ENCODE measurements at places on chromosomes 6 and 20.

- DNase-seq = no peak
These were observed 416.5 kb upstream of the PLCB4 start for GRCh38 chr20:8652396-8652795.

DNA sequence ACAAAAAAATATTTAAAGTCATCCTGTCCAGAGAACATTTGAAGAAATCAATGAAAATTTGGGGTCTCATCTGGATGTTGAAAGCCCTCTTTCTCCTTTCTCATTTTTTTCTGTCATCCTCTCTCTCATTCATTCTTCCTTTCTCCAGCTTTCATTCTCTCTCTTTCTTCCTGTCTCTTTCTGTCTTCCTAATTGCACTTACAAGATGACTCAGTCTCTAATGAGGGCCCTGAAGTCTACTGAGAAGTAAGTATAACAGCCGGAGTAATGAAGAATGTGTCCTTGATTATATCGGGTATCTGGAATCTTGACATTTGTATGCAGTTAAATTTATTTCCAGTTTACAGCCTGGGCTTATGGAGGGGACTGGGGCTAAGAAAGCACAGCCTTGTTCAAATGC, 232.2 kb upstream of the SULF2 start:
- no peak for DNase-seq

DNA sequence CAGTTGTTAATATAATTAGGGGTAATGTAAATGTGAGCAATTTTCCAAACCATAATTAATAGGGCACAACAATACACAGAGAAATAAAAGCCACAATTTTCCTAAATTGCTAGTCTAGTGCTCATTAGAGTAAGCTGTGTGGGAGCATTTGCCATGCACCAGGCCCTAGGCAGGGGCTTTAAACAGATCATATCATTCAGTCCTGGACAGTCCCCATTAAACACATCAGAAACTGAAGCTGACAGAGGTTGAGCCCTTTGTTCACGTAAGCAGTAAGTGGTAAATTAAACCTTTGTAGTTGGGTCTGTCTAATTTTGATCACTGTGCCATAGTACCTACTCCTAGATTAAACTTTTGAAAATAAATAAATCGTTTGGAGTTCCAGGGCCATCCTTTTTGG, 931.1 kb downstream of the C6orf118 start:
- DNase-seq = no peak

DNA sequence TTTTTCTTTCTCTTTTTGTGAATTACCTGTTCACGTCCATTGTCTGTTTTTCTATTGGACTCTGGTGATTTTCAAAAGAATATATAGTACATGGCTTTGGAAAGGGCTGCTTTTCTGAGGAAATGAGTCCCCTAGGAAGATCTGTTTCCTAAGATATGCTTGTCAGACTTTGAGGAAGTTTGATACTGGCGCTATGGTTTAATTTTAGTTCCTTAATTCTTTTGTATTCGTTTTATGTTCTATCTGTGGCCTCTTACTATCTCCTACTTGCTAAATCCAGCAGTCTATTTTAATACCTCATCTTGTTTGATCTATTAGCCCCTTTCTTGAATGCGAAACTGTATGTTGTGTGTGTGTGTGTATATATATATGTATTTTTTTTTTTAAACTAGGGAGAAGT, 101.9 kb downstream of the LIN28B start:
- DNase-seq = no peak

- DNase-seq = no peak
These were observed 32.2 kb upstream of the CHD6 start for GRCh38 chr20:41650231-41650948.

GRCh38 chr20:36644032-36644705, 1.8 kb downstream of the SLA2 start:
- DNase-seq = peak; percentile 57

DNA sequence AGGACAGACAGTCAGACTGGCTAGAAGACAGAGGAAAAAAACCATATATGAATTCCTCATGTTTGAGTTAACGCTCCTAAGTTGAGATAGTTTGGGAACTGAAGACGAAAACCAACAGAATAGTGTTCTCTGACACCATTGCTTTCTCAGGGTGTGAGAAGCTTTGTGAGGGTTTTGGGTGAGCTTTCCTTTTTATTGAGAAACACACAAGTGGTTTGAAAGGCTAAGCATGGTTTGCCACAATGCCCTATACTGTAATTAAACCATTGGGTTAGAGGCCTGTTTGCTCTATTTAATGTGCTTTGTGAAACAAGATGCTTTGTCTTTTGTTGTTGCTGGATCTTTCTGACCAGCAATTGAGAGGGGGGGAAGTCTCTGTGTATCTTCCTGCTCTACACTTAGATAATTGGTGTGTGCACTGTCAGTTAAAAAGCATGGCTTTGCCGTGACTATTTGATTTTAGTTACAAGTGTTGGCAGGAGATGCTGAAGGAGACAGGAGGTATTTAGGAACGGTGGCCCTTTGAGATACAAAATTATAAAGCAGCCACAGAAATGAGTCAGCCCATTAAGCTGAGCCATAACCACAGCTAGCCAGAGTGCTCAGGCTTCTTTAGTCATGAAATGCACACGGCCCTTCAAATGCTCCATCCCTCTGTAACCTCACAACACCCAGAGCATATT, 273.0 kb upstream of the PREP start:
- DNase-seq = no peak

DNA sequence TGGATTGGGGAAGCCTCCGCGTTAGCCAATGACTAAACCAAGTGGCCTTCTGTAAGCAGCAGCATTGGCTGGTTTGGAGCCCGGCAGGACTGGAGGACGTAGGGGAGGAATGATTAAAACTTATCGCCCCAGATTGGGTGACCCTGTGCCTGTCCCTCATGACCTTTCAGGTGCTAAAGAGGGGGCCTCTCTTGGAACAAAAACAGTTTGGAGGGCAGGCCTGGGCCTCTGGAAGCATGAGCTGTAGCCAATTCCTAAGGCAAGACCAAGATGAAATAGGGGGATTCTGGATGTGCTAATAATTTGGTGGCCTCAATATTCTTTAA, 1.4 kb downstream of the GMPR start:
- DNase-seq = no peak

DNA sequence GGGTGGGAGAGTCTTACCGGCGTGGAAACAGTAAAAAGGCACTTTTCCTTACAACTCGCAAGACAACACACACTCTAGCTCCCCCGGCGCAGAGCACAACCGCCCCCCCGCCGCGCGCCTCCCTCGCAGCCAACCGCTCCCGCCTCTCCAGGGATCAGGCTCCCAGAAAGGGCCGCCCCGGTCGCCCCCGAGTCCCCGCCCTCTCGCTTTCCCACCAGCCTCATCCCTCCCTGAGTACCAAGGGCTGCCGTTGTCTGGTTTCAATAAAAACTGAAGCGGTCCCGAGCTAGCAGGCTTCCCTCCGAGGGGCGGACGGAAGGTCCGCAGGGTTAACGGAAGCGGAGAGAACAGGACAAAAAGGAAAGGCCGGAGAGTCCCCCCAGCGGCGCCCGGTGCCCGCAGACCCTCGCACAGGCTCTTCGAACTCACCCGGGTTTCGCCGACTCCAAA, 804 bp downstream of the ELOVL5 start:
- peak; percentile 31 for DNase-seq

GRCh38 chr20:46520976-46521579, 7.7 kb upstream of the ZNF334 start:
- peak; percentile 9 for DNase-seq

GRCh38 chr20:51164731-51165130, 141.8 kb upstream of the KCNG1 start:
- DNase-seq = no peak

DNA sequence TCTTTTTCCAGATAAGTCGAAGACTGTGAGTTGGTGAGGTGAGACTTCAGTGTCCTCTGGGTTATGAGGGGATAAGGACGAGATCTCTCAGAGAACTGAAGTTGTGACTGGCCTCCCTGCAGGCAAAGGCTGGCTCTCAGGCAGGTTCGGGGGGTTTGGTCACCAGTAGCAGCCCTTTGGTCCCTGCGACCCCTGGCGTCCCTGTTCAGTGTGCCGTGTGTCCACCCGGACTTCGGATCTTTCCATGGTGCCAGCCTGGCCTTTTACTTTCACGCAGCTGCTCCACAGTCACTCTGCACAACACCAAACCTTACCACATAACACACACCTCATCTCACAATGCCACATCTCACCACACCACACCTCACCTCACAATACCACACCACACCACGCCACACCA, 131.9 kb downstream of the ERMARD start:
- DNase-seq = no peak

Data from stimulated activated CD4-positive, alpha-beta T cell treated with anti-CD3 and anti-CD28 coated beads, Interleukin-2, amount 100 ng/mL, for 4 hours (primary cell).